IPS DF 6.9 (cell line): ENCODE measurements at places on chromosomes 1 and 21.

GRCh38 chr1:29634746-29635335, 398.5 kb downstream of the PTPRU start:
- H3K27ac ChIP-seq: no peak overlapping the region
- H3K27me3 ChIP-seq: no peaks in the 10 kb centered on the region
- no peak overlapping the region for H3K4me3 ChIP-seq
- no peaks in the 10 kb centered on the region; the same call in 1 of the 2 replicates for H3K4me1 ChIP-seq

DNA sequence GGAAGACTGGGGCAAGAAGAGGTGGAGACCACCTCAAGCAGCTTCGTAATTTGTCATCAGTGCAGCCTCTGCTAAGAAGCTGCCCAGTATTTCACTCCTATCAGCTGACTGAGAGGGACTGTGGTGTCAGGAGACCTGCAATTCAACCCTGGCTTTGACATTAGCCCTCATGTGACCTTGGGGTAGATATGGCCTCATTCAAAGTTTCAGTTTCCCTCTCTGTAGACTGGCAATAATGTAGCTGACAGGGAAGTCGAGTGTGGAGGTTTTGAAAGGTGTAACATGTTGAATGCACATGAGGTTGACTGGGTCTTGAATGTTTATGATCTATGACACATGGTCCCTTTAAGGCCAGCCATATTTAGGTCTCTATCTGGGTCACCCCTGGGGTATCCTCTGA, 2.2 kb upstream of the SPRR4 start:
- no peak overlapping the region for H3K4me3 ChIP-seq
- no peak for DNase-seq
- H3K4me1 ChIP-seq: no peaks in the 10 kb centered on the region
- no peaks in the 10 kb centered on the region for H3K36me3 ChIP-seq
- H3K27ac ChIP-seq: no peak overlapping the region

GRCh38 chr1:187665483-187665882, 836.7 kb downstream of the PLA2G4A start:
- DNase-seq: no peak
- H3K4me3 ChIP-seq: no peak overlapping the region
- no peaks in the 10 kb centered on the region for H3K4me1 ChIP-seq

GRCh38 chr1:230698130-230698529, 15.8 kb downstream of the AGT start:
- H3K4me1 ChIP-seq: peaks cover 3% of the 10 kb centered on the region; the same call in 1 of the 2 replicates
- no peak overlapping the region for H3K27ac ChIP-seq
- peaks cover 7% of the 10 kb centered on the region; the same call in 1 of the 2 replicates for H3K36me3 ChIP-seq
- no peak for DNase-seq

DNA sequence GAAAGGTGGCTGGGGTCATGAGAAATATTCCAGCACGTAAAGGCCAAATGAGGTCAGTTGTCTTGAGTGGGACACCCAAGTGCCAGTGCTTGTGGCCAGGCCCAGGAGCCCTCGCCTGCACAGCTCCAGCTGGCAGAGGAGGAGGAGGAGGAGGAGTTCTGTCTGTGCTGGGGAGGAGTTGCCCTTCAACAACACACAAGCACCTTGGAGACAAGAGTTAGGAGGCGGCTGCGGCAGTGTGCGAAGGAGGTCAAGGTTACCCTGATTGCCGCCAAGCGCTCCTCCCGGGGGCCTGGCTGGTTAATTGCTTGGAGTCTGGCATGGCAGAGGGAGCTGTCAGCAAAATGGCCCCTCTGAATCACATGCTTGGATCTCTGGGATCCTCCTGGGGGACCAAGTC, 45.1 kb downstream of the GRIK3 start:
- no peaks in the 10 kb centered on the region for H3K4me1 ChIP-seq
- DNase-seq: no peak
- H3K36me3 ChIP-seq: no peaks in the 10 kb centered on the region

DNA sequence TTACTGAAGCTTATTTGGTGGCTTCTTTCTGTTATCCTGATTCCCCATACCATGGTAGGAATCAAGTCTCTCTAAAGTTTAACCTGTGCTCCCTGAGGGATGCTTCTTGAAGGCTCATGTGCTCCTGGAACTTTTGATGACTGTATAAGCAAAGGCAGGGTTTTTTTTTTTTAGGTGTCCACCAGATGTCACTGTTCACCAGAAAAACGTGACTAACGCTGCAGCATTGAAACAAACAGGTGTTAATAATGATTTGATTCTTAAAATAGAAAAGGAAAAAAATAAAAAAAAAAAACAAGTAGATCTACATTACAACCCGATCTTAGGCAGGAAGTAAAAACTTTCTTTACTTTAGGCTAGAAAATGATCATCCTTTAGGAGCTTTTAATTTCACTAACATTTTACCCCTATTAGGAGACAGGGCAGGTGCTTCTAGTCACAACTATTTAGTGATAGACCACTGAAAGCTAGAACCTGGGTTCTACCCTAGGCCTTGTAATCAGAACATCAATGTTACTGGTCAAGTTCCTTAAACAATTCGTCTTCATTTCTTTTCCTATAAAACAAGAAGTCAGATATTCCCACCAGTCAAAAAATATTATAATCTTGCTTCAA, 223.0 kb downstream of the PLA2G4A start:
- H3K4me1 ChIP-seq: peaks cover 1% of the 10 kb centered on the region; the same call in 1 of the 2 replicates
- H3K36me3 ChIP-seq: no peaks in the 10 kb centered on the region
- no peaks in the 10 kb centered on the region for H3K27me3 ChIP-seq
- no peak overlapping the region for H3K4me3 ChIP-seq

GRCh38 chr1:82542766-82543165, 742.0 kb downstream of the ADGRL2 start:
- no peak overlapping the region for H3K27ac ChIP-seq
- H3K4me3 ChIP-seq: no peak overlapping the region
- H3K4me1 ChIP-seq: no peaks in the 10 kb centered on the region
- no peak for DNase-seq
- no peaks in the 10 kb centered on the region for H3K27me3 ChIP-seq
- H3K36me3 ChIP-seq: no peaks in the 10 kb centered on the region
